ENCODE measurements at places on chromosomes 1 and 21.

GRCh38 chr1:89799495-89799894 lies 21.3 kb upstream of the LRRC8D start:
- no peak for DNase-seq

DNA sequence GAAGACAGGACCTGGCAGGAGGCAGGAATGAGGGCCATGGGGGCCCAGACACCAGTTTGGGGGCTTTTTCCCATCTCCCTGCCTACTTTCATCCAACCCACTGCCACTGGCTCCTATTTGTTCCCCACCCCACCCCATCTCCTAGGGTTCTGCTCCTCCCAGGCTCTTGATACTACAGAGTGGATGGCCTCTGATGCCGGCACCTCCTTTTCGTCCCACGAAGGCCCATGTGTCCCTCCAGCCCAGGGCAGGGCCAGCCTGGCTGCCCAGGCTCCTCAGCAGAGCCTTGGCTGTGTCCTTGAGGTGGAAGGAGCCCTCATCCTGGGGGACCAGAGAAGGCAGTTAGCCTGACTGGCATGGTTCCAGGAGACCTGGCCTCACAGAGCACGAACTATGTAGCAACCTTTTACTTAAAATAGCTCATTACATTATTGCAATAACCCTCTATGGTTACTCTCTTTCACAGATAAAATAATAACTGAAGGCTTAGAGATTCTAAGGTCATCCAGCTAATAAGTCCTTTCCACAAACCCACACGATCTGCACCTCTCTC lies 3.5 kb downstream of the POMGNT1 start:
- DNase-seq = no peak

DNA sequence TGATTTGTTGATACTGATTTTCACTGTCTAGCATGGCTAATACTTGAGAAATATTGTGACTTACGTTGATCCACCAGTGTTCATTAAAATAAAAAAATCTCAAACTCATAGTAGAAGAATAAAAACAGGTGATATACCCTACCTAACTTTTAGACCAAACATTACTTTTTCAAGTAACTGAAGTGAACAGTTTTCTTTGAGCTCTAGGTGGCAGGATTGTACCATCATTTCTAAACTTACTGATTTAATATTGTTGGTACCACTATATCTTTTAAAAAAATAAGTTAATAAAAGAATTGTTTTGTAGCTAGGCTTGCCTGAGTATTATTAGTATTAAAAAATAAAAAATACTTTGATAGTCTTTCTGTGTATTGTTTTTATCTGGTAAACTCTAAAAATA lies 21.5 kb downstream of the CDC73 start:
- peak; percentile 55 for DNase-seq

- DNase-seq = no peak
These were observed 18.0 kb downstream of the PFKL start for GRCh38 chr21:44317871-44318270.

DNA sequence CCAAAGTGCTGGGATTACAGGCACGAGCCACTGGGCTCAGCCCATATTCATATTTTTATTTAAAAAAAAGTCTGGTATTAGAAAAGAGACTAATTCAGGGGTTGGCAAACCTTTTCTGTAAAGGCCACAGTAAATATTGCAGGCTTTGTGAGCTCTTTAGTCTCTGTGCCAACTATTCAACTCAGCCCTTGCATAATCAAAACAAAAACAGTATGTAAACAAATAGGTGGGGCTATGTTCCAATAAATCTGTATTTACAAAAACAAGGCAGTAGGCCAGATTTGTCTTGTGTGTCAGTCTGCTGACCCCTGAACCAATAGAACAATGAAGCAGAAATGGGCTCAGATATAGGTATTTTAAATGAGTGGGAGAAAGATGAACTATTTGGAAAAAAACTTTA lies 49.3 kb downstream of the CDC42BPA start:
- no peak for DNase-seq

DNA sequence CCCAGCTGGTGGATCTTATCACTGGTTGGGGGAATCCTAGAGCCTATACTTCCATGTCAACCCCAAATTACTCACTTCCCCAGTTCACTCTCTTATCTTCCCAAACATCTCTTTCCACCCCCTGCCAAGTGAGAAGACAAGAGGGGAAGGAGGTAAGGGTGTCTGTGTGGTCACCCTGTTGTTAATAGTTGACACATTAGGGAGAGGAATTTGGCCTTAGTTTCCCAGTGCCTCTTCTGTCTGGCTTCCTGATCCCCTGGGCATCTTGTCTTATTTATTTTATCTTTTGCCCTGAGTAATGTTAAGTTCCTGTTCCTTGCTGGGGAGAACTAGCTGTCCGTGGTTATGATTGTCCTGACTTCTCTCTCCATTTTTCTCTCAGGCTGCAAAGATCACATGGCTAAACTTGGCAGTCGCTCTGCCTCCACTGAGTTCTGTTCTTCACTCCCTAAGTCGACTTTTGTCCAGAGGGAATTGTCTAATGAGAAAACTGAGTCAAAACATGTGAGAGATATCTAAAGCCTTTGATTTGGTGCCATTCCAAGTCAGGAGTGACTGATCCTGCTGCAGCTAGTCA lies 157.1 kb upstream of the SYT6 start:
- DNase-seq = peak; percentile 57

GRCh38 chr1:5577255-5578040 lies 414.8 kb downstream of the NPHP4 start:
- no peak for DNase-seq

DNA sequence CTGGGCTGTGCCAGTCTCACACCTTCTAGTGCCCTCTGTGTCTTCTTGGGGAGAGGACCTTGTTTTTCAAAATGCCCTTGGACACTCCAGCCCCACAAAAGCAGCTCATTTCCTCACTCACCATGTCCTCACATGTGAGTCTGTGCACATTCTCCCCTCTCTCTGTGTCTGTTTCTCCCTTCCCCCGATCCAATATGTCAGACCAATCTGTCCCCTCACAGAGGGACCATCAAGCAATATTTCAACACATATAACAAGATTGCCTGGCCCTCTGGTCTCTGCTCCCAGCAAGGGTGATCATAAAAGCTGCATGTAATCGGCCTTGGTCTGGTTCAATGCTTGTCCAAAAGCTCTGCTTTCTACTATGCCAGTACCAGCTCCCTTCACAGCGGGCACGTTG lies 261.2 kb downstream of the MATN1 start:
- DNase-seq = no peak
